HuH-7 (cell line): ENCODE measurements at places on chromosomes 7 and 10.

DNA sequence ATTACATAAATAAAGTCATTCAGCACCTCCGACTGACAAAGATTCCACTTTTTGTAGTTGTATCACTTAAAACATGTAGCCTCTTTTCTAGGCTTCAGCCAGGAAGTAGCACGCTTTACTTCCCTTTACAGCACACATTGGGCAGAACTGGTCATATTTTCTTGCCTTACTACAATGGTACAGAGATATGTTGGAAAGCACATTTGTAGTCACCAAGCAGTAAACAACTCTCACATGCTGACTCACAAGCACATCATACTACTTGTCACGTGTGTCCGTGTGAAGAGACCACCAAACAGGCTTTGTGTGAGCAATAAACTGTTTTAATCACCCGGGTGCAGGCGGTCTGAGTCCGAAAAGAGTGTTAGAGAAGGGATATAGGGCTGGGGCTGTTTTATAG is 1071.8 kb downstream of the DNAJB9 start:
- DNase-seq: no peak

DNA sequence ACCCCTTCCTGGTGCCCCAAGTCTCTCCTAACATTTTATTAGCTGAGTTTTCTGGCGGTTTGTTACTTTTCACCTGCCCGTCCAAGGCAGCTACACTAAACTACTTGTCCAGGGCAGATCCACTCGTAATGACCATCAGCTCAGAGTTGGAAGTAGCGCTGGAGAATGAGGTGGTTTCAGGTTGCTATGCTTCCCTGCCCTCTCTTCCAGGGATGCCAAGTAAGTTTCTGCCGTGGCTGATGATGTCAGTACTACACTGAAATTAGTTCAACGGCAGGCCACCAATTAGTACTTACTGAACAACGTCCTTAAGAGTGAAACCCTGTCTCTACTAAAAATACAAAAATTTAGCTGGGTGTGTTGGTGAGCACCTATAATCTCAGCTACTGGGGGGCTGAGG is 55.2 kb downstream of the DIP2C start:
- DNase-seq: no peak

GRCh38 chr7:1644341-1645070 is 25.6 kb upstream of the ELFN1 start:
- no peak for DNase-seq

GRCh38 chr10:110672580-110672919 is 28.4 kb downstream of the RBM20 start:
- no peak for DNase-seq

DNA sequence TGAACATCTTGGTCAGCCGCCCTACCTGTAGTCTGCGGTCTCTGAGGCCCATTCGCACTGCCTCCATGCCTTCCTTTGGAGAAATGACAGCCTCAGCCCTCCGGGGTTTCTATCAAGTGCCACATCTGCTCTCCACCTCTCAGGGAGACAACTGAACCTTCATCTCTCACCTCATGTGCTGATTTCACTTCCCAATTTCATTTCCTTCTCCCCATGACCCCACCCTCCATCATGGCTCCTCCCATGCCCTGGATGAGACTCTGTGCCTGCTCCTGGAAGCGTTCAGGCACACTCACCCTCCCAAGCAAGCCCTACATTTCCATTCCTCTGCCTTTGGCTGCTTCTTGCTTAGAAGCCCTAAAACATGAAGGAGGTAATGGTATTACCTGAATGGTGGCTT is 7.8 kb upstream of the SCD start:
- DNase-seq: no peak

DNA sequence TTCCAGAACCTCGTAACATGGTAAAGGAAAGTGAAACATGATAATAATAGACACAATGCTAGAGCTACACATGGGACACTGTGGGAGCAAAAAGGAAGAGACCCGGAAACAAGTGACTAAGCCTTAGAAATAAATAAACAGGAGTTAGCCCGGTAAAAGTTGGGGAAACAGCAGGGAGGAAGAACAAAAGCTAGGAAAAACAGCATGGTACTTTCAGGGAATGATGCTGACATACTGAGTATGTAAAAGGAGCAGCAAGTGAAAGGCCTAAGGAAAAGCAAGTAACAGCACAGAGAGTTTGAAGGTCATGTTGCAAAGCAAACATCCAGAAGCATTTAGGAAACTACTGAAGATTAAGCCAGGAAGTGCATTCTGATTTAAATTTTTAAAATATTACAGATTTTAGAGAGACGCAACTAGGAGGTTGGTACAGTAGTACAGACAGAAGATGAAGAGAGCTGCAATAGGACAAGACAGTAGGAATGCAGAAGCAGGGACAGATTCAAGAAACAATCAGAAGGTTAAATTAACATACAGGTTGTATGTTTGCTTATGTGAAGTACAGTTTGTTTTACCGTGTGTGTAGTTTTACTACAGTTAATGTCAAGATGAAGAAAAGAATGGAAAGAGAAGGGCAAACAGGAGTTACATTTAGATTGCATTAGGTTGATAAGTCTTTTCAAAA is 63.7 kb downstream of the ARHGAP12 start:
- DNase-seq: no peak

DNA sequence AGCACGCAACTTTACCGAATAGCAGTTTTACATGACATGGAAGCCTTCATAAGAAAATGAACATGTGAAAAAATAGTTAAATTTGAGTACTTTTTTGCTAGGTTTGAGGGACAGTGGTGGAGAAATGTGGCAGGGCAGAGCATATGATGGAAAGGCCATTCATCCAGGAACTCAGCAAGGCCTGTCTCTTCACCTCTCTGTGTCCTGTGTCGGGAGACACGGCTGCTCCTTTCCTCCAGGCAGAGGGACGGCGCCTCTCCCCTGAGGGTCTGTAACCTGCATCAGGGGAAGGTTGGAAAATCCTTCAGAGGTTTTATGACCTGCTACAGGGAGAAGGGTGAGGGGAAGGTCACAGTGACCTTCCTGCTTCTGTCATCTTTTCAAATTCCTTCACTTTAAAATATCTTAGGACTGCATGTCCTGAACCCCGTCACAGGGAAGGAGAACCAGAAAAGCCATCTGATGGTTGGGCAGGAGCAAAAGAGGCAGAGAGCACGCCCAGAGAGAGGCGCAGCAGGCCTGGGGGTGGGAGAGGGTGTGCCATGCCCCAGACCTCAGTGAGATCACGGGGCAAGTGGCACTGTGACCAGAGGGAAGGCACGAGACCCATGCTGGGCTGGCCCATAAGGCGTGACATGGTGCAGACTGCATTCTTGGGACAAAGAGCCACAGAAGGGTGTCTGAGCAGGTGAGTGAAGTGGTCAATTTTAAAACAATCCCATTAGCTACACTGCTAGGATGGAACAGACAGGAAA is 44.0 kb downstream of the GSDME start:
- no peak for DNase-seq

- DNase-seq: no peak
Measured at GRCh38 chr7:34060196-34060947, 155.0 kb downstream of the BMPER start.

DNA sequence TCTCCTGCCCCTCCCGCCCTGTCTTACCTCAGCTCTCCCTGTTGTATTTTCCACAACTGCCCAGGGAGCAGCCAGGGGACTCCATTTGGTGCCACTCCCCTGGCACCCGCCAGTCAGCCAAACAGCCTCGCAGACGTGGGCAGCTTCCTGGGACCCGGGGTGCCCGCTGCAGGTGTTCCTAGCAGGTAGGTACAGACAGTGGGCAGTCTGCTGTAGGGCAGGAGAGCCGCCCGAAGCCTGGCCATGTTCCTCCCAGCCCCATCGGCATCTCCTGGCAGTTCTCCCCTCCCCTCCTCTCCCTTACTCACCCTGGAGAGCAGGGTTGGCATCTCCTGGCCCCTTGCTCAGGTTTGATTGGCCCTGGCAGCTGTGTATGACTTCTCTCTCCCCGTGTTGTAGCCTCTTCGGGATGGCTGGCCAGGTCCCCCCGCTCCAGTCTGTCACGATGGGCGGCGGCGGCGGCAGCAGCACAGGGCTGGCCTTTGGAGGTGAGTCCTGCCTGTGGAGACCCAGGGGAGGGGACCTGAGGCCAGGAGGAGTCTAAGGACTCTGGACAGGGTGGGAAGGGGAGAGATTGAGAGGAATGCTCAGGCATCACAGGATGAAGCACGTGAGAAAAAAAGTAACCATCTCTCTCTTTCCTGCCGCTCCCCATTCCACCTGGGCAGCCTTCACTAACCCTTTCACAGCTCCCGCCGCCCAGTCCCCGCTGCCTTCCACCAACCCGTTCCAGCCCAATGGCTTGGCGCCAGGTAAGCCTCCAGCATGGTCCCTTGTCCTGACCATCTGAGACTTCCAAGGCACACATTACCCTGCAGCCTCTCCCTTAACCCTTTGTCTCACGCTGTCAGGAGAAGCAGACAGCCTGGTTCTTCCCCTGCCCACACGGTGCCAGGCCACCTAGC is 11.3 kb downstream of the SAP25 start:
- no peak for DNase-seq

DNA sequence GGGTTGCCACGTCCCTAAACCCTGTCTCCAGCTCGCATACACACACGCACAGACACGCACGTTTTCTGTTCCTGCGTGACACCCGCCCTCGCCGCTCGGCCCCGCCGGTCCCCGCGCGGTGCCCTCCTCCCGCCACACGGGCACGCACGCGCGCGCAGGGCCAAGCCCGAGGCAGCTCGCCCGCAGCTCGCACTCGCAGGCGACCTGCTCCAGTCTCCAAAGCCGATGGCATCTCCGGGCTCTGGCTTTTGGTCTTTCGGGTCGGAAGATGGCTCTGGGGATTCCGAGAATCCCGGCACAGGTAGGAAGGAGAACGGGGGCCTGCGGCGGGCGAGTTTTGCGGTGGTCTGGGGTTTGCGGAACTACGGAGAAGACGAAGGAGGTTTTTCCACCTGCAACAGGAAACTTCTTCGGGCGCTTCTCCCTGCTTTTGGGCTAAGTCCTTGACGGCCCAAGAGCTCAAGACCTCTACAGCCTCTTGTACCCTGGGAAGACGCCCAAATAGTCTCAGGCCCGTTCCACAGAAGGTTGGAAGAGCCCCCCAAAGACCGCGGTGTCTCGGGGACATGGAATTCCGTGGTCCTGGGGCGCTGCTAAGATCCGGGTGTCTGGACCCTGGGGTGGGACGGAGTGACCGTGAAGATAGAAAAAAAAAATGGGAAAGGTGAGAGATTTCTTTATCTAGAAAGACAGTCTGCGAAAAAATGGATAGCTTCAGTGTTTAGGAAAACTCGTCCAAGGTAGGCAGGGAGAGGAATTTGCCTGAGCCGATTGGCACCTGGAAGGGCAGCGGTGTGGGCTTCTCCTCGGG is at the start of gene GAD2:
GAD2 (plus strand) TSS at position 190 of the 811 bp plus-strand sequence; CDS start at position 226, 36 bp downstream.
- no peak for DNase-seq

DNA sequence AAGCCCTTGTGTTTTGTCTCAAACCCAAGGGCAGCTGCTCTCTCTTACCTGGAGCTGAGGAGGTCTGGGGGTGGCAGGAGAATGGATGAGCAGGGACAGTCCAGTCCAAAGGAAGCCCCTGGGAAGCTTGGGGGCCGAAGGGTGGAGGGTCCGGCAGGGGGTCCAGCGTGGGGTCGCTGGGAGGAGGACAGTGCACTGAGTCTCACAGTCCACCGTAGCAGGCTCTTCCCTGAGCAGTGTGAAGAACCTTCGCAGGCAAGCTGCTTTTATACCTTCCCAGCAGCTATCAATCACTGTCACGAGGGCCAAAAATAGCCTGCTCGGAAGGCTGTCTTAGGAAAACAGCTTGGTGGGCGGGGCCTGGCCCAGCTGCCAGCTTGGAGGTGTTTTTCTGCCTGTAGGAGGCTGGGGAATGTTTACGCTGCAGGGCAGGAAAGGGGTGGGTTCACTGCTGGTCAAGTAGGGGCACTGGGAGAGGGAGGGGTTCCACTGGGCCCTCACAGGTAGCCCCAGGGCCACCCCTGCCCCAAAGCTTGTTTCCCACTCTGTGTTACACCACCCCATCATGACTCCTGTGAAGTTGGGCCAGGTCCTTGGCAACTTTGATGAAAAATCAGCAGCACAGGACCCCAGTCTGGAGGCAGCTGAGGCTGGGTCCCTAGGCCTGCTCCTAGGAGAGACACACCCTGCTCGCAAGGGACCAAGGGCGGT is at the start of gene DEPP1:
DEPP1 (minus strand) TSS at position 240 of the 711 bp plus-strand sequence. CDS start 779 bp downstream, outside the sequence.
- peak; percentile 75 for DNase-seq

DNA sequence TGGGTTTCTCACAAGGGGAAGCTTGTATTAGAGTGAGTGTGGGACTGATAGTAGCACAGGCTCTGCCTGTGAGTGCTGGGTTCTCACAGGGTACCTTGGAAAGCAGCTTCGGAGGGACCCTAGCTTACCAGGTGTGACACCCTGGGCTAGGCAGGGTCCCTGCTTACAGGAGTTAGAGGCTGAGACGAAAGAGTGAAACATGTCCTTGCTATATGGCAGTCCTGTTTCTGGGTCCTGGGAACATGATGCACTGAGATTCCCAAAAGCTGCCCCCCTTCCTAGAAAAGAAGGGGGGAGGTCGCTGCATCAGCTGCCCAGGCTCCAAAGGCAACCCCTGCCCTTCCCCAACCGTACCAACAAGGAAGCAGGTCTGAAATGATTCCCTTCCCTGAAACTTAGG is 6.3 kb upstream of the ARHGAP22 start:
- no peak for DNase-seq
